ENCODE measurements at places on chromosomes 4 and X.

- DNase-seq = no peak
Observed at GRCh38 chr4:108029731-108030130, 40.0 kb downstream of the HADH start.

DNA sequence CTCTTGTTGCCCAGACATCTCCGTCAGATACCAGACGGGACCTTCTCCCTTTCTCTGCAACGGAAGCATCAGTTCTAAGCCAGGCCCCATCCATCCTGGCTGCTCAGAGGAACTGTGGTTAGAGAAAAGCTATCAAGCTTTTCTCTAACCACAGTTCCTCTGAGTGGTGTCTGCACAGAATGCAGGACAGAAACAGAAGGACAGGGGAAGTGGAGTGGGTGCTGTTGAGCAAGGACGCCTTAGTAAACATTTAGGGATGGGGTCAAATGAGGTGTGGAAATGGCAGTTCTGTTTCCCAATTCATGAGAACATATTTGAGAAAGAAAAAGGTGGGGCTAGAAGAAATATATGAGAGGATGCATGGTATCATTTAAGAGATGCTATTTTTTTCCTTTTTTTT lies 283.8 kb downstream of the CRLF2 start:
- DNase-seq = no peak

GRCh38 chrX:15890463-15890862 lies 35.9 kb upstream of the AP1S2 start:
- no peak for DNase-seq

- DNase-seq = no peak
Observed at GRCh38 chrX:1212532-1212931, at the start of gene CRLF2. Gene CRLF2 (minus strand): TSS chrX:1212649. CDS start chrX:1212634, 15 bp downstream.

GRCh38 chr4:7547368-7548040 lies 112.8 kb upstream of the PSAPL1 start:
- no peak for DNase-seq

DNA sequence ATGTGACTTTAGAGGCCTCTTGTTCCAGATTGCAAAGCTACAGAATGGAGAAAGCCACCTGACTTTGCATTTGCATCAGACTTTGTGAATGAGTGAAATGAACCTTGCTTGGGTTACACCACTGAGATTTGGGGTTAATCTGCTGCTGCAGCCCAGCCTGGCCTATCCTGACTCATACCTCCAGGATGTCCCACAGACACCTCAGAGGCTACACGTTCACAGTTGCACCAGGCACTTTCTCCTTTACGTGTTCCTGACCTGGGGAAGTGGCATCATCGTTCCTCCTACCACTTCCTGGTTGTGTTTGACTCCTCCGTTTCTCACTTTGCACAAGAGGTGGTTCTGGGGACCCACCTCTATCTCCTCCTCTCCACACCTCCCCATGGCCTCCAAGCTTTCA lies 9.2 kb upstream of the SORCS2 start:
- no peak for DNase-seq

- DNase-seq = no peak
Observed at GRCh38 chr4:65589921-65590320, 80.4 kb downstream of the EPHA5 start.

DNA sequence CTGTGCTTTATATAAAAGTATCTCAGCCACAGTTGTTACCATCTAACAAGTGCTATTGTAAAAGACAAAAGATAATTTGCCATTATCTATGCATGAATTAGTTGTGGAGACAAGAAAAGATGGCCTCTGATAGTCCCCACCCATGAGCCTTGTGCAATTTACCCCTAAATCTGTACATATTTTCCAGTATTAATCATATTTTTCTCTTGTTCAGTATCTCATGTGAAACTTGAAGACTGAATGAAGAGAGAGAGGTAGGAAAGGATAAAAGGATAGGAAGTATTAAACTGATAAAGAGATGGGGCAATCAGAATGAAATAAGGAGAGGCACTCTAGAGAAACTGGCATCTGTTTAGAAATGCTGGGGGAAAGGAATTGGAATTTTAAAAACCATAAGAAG lies 3.7 kb downstream of the MYOZ2 start:
- DNase-seq = no peak

- no peak for DNase-seq
Observed at GRCh38 chr4:19566041-19566440, 685.7 kb upstream of the SLIT2 start.

DNA sequence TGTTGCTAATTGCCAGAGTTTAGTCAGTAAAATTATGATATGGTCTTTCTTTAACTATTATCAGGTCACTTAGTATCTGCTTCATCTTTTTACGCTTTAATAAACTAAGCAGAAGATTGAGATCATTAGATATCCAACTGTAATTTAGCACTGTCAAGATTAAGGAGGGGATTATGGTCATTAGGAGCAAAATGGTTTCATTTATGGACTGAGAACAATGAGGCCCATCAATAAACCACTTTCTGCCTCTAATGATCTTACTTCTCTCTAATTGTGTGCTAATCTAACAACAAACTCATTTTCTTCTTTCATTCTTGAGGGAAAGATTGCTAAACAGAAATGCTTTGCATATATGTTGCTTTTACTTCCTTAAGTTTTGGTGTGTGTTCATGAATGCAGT lies 340.4 kb downstream of the RPA4 start:
- no peak for DNase-seq

DNA sequence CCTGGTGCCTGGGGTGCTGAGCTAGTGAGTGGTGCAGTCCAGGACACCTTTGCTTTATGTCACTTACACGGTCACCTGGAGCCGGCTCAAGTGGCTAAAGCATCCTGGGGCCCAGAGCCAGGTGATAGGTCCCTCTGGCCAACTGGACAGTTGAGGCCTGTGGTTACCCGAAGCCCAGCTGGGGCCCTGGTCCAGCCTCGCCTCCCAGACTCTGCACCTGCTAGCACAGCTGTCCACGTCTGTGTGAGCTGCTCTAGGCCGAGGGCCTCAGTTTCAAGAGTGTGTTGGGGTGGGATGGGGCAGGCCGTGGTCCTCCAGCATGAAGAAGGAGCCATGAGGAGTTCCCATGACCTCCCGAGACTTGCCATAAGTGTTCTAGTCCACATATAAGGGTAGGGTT lies 7.7 kb upstream of the ADD1 start:
- DNase-seq = no peak
